ENCODE measurements at places on chromosomes 16 and 17.

GRCh38 chr17:81092518-81093095, 57.7 kb downstream of the BAIAP2 start:
- DNase-seq: no peak

DNA sequence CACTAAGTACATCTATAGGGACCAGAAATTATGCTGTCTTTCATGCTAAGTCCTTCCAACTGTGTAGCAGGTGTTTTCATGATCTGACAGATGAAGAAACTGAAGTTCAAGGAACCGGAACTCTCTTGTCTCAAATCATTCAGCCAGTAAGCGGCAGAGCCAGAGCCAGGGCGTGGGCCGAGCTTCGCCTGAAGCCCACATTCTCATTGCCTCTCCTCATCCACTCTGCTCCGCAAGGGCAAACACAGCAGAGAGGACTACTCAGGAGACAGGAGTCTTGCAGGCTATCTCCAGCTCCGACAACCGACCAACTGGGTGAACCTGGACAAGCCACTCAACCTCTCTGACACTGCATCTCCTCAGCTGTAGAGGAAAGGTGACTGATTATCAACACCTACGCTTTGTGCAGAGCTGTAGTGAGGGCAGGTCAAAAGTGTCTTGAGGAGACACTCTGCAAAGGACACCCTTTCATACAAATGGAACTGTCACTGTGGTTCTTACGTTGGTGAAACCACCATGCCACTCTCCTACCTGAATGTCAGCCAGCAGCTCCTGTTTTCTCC, 72.9 kb downstream of the CYTH1 start:
- peak; percentile 41 for DNase-seq

DNA sequence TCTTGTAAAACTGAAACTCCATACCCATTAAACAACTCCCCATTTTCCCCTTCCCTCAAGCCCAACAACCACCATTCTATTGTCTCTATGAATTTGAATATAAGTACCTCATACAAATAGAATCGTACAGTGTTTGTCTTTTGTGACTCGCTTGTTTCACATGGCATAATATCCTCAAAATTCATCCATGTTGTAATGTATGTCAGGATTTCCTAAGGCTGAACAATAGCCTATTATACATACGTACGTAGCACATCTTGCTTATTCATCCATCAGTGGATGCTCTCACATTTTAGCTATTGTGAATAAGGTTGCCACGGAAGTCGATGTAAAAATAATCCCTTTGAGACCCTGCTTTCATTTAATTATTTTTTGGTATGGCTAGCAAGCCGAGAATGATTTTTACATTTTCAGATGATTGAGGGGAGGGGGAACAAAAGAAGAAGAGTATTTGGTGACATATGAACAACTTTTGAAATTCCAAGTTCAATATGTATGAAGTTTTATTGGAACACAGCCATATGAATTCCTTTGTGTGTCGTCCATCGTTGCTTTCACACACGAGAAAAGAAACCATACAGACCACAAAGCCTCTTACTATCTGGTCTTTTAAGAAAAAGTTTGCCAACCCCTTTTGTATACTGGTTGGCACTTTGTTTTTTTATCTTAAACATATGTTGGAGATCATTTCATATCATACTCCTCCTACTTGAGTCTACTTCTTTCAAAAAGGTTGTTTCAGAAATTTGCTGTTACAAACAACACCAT, 371.2 kb downstream of the NPIPA8 start:
- no peak for DNase-seq

- DNase-seq: no peak
Observed at GRCh38 chr17:79361221-79361734, 249.6 kb downstream of the RBFOX3 start.

- DNase-seq: no peak
Observed at GRCh38 chr17:80331820-80332219, 71.2 kb downstream of the RNF213 start.

- DNase-seq: no peak
Observed at GRCh38 chr17:72338304-72338703, 217.5 kb downstream of the SOX9 start.

- DNase-seq: no peak
Observed at GRCh38 chr17:48505788-48506187, 25.0 kb downstream of the HOXB1 start.

Measured in naive B cell (primary cell).